Right ventricle myocardium superior (tissue), 1 donor: ENCODE measurements at places on chromosomes 11 and 22.
A peak's percentile ranks its signal among the peaks of the same experiment; 100 is the strongest.

DNA sequence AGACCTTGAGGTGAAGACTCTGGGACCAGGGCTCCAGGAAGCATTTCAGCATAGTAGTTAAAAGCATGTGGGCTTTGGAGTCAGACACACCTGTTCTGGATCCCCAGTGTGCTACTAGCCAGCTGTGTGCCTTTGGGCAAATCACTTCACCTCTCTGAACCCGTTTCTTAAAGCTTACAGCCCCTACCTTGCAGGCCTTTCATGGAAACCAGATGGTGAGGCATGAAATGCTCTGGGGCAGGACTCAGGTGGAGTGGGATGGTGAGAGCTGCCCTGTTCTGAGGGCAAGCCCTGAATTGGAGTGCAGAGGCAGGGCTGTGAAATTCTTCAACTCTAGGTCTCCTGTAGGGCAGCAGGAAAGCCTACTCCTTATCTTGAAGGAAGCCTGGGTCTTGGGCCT lies 10.5 kb downstream of the UCP2 start:
- DNase-seq: no peak

DNA sequence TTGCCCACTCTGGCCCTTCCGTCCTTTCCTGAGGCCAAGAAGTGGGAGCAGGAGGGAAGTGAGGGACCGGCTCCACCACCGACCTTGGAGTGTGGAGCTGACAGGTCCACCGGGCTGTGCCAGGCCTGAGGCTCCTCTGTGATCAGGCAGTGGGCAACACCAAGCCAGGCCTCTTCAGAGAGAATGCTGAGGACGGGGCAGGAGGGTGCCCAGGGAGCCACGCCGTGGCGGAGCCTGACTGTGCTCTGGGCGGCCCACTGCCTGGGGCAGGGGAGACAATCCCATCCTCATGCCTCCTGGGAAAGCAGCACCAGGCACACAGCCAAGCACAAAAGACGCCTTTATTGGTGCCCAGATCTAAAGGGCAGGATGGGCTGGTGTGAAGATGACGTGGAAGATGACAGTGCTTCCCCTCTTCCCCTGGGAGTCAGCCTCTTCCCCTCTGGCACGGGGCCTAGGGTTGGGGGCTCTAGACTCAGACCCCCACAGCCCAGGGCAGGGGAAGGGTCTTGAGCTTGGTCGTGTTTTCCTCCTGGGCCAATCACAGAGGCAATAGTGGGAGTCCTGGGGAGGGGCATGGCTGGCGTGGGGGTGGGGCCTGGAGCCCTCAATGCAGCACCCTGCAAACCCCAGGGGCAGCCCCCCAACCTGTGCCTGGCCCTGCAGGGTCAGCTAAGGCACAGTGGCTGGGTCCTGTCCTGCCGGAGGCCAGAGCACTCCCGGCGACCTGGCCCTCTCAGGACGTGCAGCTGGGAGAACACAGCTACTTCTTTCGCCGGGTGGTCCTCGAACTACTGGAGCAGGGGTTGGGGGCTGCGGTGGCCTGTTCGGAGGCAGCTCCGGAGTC lies 4.7 kb downstream of the LMF2 start:
- DNase-seq: no peak

DNA sequence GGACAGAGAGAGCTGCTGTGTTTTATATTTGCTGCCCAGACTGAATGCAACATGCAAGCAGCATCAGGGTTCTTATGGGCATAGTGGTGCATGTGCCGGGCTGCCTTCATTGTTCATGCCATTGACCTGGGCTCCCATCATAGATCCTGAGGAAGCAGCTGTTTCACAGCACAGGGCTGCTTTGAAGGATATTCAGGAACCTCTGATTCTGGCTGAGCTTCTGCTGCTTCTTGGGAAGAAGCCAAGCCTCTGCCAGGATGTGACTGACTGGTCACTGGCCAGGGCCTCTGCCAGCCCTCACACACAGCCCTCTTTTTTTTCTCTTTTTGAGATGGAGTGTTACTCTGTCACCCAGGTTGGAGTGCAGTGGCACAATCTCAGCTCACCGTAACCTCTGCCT lies 43.3 kb downstream of the CYB5R2 start:
- DNase-seq: peak; percentile 50

GRCh38 chr11:122075016-122075415 lies 41.0 kb downstream of the BLID start:
- no peak for DNase-seq

DNA sequence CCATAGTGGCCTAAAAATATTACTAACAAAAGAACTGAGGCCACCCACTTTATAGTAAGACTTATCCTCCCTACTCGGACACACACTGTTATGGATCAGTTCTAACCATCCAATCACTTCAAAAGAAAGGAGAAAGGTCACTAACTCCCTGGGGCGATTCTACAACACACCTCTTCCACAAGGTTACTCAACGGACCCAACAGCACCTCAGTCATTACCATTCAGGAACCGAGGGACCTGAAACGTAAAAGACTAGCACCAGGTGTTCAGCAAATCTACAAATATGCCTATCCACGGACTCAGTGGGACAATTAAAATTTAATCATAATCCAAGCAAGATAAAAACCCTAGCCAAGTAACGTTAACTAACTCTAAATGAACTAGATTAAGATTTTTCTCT lies 1.6 kb downstream of the HNRNPUL2 start:
- DNase-seq: no peak

DNA sequence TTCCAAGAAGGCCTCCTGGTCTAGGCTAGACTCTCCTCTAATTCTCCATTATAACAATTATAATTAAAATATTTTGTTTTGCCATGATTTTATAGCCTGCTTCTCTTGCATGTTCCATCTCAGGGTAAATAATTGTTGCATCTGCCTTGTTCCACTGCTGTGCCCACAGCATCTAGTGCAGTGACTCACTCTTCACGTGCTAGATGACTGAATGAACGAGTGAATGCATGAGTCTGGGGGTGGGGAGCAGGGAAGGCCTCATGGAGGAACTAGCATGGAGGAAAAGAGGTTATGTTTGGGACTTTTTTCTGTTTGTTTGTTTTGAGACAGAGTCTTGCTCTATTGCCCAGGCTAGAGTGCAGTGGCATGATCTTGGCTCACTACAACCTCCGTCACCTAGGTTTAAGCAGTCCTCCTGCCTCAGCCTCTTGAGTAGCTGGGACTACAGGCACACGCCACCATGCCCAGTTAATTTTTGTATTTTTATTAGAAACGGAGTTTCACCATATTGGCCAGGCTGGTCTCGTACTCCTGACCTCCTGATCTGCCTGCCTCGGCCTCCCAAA lies 5.2 kb upstream of the OAF start:
- no peak for DNase-seq

DNA sequence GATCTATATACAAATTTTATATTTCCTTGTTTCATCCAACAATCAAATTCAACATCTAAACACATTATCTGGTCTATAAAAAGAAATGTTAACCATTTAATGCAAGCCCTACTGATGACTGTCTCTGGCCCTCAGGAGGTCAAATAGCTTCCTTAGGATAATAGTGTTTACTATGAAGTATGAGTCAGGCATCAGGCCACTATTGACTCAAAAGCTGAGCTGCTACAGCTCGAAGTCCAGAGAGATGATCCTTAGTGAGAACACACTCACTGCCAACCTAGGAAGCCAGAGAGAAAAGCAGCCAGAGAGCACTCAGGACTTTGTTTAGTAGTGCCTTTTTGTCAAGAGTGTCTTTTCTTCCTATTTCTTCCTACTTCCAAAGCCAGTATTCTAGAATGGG lies 171.8 kb downstream of the SOX6 start:
- no peak for DNase-seq

DNA sequence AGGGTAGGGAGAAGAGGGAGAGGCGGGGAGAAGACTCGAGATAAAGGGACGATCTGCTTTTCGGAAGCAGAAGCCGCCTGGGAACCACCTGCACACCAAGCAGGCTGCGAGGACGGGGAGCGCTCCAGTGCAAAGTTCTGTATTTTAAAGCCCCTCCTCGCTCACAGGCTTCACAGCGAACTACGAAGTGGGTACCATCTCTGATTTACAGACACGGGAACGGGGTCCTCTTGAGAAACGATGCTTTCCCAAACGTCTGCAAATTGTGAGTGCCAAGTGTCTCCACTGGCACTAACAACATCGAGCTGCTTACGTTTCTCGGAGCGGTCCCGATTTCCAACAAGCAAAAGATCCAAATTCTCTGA lies 700 bp upstream of the STX3 start:
- DNase-seq: no peak

GRCh38 chr22:43637275-43638260 lies 174.5 kb downstream of the EFCAB6 start:
- no peak for DNase-seq

- DNase-seq: no peak
Measured at GRCh38 chr22:20760084-20760483, 13.8 kb upstream of the SERPIND1 start.

- DNase-seq: no peak
Measured at GRCh38 chr11:87451395-87451794, 413.7 kb downstream of the TMEM135 start.

GRCh38 chr11:65008016-65008415 lies 5.9 kb upstream of the ARL2 start:
- DNase-seq: no peak

DNA sequence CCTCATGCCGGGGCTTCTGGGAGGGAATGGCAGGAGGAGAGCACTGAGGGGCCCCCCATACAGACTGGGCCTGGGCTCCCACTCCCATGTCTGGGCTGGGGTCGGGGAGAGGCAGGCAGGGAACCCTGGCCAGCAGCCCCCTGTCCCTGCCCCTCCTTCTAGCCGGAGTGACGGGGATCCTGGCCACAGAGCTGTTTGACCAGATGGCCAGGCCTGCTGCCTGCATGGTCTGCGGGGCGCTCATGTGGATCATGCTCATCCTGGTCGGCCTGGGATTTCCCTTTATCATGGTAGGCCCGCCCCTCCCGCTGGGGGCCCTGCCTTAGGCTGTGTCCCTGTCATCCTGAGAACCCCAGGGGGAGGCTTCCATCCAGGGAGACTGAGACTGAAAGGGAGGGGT lies 10.0 kb upstream of the MIF start:
- no peak for DNase-seq

- DNase-seq: peak; percentile 80
Measured at GRCh38 chr22:43094085-43094484, 4.9 kb upstream of the TTLL1 start.

DNA sequence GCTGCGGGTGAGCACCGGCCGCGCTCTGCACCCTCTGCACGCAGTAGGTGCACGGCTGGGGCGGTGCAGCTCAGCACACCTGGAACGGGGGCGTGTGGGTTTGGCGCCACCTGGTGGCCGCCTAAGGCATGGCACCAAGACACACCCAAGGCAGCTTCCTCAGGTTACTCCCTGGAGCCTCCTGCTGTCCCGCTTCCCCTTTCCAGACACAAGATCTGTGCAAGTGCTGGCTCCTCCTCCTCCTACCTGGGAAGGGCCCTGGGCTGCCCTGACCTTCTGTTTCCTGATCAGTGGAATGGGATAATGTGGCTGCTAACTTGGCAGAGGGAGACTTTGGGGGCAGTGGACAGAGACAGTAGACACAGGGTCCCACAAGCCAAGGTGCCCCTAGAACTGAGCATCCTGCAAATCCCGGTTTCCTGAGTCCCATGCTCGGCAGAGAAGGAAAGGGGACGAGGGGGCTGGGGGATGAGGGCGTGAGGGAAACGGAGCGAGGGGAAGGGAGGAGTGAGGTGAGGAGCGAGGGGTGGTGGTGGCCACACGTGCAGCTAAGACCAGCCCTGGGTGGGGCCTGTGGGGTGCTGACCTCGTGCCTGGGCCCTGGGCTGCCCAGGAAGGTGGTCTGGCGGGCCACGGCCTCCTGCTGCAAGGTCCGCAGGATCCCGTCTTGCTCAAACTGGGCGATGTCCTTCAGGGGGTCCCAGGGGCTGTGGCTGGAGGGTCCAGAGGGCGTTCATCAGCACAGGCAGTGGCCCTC lies 34.8 kb upstream of the CARS1 start:
- peak; percentile 79 for DNase-seq

DNA sequence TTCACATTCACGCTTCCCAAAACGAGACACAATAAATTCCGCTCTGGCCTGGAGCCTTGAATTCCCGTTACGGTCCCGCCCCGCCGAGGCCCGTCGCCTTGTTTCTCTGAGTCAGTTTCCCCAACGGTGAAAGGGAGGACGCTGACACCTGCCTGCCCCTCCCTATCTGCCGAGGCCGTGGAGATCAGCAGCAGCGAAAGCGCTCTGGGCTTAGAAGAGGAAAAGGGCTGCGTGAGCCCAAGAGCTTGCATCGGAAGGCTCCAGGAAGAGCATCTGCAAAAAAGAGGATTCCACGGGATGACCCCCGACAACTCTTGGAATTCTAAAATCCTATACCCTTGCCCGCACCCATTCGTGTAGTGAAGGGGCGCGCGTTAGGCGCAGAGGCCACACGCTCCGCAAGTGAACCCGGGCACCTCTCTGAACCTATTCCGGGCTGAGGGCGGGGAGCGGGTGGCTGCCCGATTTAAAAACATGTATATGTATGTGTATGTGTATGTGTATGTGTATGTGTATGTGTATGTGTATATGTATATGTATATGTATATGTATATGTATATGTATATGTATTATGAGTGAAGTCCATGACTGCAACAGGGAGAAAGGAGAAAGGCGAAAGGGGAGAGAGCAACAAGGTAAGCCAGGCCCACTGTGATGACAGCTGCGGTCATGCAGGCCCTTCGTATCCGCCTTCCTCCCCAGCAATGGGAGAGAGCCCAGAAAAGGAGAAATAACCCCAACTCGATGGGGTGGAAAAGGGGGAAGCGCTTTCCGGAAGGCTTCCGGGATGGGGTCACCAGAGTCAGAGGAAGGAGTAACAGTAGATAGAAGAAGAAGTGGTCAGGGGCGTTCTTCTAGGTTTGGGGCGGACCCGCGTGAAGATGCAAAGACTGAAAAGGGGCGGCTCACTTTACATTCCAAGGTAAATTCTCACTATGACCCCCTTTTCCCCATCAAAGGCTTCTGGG lies 948 bp upstream of the MRTFA start:
- DNase-seq: peak; percentile 61

DNA sequence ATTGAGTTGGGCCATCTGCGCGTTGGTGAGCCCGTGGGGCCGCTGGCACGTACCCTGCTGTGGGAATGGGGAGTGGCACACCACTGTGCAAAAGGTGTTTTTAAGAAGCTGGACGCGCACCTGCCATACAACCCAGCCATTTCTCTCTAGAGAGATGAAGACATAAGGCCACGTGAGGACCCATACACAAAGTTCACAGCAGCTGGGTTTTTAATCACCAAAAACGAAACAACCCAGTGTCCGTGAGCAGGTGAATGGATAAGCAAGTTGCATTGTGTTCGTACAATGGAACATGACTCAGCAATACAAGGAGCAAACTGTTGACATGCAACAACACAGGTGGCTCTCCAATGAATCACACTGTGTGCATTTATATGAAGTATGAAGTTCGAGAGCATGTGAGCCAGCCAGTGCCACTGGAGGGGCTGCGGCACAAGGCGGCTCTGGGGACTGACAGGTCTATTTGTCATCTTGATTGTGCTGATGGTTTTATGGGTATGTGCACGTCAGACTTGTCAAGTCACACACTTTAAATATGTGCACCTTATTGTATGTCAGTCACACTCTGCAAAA lies 30.6 kb upstream of the PANX2 start:
- no peak for DNase-seq

GRCh38 chr11:72595292-72595684 lies 78.9 kb downstream of the PDE2A start:
- DNase-seq: no peak

DNA sequence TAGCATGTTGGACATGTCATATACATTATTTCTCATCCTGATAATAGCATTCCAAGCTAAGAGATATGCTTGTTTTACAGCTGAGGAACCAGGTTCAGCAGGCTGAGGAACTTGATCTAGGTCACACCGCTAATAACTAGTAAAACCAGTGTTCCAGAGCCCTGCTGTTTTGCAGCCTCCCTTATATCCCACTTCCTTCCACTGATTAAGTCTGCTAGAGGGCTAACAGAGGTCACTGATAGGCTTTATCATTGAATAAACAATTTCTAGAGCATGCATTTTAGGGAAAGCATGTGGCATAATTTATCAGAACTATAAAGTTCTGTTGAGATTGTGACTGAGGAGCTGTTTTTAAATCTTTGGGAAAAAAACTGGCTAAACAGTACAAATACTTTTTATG lies 54.0 kb downstream of the UVRAG start:
- DNase-seq: no peak
